IMR-90 (cell line): ENCODE measurements at places on chromosomes 1 and 21. TPM values are rescaled to one million over a fixed set of nuclear protein-coding genes. Genes with fewer than 3 reads are reported as not detected.

- H3K4me1 ChIP-seq = no peaks in the 10 kb centered on the region
- H3K27ac ChIP-seq = no peak overlapping the region
- H3K36me3 ChIP-seq = no peaks in the 10 kb centered on the region
- no peaks in the 10 kb centered on the region for H3K27me3 ChIP-seq
Observed at GRCh38 chr1:13628218-13628617, 44.6 kb downstream of the PDPN start.

KCNJ9 gene
- total RNA-seq = not detected in 2 replicates

DNA sequence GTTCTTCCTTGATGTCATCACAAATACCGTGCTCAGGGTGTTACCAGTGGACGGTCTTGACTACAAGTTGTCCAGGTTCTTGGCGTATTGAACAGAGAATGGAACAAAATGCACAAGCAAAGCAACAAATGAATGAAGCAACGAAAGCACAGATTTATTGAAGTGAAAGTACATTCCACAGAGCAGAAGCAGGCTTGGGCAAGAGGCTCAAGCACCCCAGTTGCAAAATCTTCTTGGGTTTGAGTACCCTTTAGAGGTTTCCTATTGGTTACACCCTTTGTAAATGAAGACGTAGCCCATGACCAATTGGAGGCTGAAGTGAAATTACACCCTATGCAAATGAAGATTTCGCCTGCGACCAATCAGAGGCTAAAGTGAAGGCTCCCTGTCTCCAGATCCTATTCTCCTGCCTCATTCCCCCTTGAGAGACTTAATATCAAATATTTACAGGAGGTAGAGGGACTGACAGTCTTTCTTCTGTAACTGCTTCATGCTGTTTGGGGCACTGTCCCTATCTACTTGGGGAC is 38.3 kb downstream of the YY1AP1 start:
- H3K4me1 ChIP-seq = peaks cover 8% of the 10 kb centered on the region
- no peaks in the 10 kb centered on the region for H3K36me3 ChIP-seq
- H3K27me3 ChIP-seq = no peaks in the 10 kb centered on the region
- no peak overlapping the region for H3K27ac ChIP-seq
- H3K4me3 ChIP-seq = no peak overlapping the region

DNA sequence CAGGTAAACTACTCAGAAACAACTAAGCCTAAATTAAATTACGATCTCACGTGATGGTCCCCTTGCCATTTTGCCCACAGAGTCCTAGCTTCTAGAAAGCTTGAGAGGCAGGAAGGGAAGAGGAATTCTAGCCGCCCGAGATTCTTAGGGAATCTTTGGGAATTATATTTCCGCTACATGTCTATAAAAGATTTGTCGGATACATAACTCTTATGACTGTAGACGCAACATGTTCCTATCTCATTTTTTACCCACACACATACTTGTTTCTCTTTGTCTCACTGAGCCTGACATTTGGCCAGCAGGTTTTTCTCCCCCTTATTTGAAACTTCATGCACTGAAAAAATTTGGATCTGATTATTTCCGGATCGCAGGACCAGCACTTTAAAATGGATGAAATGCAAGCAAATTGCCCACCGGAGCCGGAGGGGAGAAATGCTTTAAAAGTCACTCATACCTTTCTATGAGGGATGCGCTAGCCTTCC is 5.5 kb downstream of the GLIS1 start:
- no peaks in the 10 kb centered on the region for H3K36me3 ChIP-seq
- DNase-seq = no peak
- H3K4me1 ChIP-seq = peaks cover 40% of the 10 kb centered on the region
- H3K27ac ChIP-seq = peak overlapping the region; percentile 95
- no peaks in the 10 kb centered on the region for H3K27me3 ChIP-seq

- no peak overlapping the region for H3K27ac ChIP-seq
- H3K36me3 ChIP-seq = no peaks in the 10 kb centered on the region
- no peak overlapping the region for H3K4me3 ChIP-seq
- H3K27me3 ChIP-seq = peaks cover 42% of the 10 kb centered on the region
- H3K4me1 ChIP-seq = no peaks in the 10 kb centered on the region
Observed at GRCh38 chr1:110524311-110525248, 5.6 kb upstream of the KCNA10 start.

GJA8 gene
- total RNA-seq = not detected in 2 replicates

GRCh38 chr21:45965084-45965809 is 16.3 kb upstream of the COL6A1 start:
- H3K4me3 ChIP-seq = no peak overlapping the region
- H3K27ac ChIP-seq = no peak overlapping the region
- no peaks in the 10 kb centered on the region for H3K4me1 ChIP-seq
- H3K36me3 ChIP-seq = no peaks in the 10 kb centered on the region
- DNase-seq = no peak

GRCh38 chr1:50634251-50634650 is 211.0 kb upstream of the DMRTA2 start:
- no peaks in the 10 kb centered on the region for H3K4me1 ChIP-seq
- no peaks in the 10 kb centered on the region for H3K36me3 ChIP-seq
- H3K27me3 ChIP-seq = no peaks in the 10 kb centered on the region
- no peak overlapping the region for H3K4me3 ChIP-seq
- no peak for DNase-seq
- no peak overlapping the region for H3K27ac ChIP-seq

ACKR1 gene
- not detected in 2 replicates for total RNA-seq

GRCh38 chr1:149997585-149998262 is 12.8 kb downstream of the OTUD7B start:
- peaks cover 13% of the 10 kb centered on the region for H3K36me3 ChIP-seq
- H3K4me1 ChIP-seq = peaks cover 14% of the 10 kb centered on the region
- no peak for DNase-seq
- no peak overlapping the region for H3K27ac ChIP-seq

DNA sequence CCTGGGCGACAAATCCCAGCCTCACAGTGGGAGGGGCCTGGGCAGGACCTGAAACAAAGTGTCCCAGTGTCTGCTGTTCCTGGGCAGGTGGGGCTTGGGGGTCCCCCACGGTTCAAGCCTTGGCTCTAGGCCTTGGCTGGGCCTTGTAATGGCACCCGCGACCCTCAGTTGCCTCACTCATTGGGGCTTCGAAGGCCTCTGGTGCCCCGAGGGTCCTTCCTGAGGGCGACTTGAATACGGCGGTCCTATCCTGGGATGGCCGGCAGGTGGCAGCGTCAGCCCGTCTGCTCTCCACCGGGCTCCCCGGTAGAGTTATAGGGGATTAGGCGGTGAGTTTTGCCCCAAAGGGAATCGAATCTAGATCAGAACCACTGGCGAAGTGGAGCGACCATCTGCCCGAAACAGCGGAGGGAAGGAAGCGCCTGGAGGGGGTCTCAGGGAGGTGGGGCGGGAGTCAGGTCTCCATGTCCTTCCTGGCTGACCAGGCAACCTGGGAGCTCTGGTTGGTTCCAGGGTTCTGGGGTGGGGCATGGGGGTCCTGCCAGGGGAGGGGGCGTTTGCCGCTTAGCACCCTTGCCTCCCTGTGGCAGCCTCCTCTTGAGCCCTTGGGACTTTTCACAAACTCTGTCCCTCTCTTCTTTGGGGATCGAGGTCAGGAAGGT is 2.1 kb upstream of the PEX10 start:
- peaks cover 12% of the 10 kb centered on the region for H3K4me1 ChIP-seq
- H3K27ac ChIP-seq = no peak overlapping the region
- peak; percentile 34 for DNase-seq
- peaks cover 3% of the 10 kb centered on the region; the same call in 1 of the 2 replicates for H3K36me3 ChIP-seq
- H3K27me3 ChIP-seq = peaks cover 5% of the 10 kb centered on the region; the same call in 1 of the 2 replicates
- H3K4me3 ChIP-seq = no peak overlapping the region

DNA sequence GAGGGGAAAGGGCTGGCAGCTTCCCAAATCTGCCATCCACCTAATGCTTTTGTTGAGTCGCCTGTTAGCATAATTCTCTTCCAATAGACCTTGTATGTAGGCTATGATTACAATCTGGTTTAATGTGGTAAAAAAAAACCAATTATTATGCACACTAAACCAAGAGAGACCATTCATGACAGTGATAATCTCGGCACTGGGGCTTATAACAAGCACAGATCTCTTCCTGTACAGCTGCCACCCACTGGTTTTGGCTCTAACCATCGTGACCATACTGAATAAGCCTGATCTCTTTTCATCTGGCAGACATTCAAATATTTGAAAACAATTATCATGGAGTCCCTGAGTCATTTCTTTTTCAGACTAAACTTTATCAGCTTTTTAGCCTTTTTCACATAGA is 12.0 kb upstream of the SYT14 start:
- H3K4me3 ChIP-seq = no peak overlapping the region
- DNase-seq = peak; percentile 64
- H3K36me3 ChIP-seq = no peaks in the 10 kb centered on the region
- no peak overlapping the region for H3K27ac ChIP-seq

DNA sequence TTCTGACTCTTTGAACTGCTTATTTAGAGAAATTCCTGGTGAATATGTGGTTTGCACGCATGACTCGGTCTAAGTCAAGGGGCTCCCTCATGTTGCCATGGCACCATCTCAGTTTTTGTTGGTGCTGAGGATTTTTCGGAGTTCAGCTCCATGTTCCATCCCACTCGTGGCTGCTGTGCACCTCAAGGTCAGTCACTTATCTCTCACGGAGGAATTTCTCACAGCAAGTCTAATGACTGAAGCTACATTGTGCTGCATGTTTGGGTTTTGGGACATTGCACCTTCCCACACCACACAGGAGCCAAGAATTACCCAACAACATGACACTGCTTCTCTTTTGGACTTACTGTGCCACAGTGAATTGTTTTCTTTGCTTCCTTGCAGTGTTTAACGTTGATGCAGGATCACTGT is 269.9 kb downstream of the NCAM2 start:
- peak; percentile 4 for DNase-seq
- no peaks in the 10 kb centered on the region for H3K36me3 ChIP-seq
- no peak overlapping the region for H3K27ac ChIP-seq
- no peak overlapping the region for H3K4me3 ChIP-seq

DNA sequence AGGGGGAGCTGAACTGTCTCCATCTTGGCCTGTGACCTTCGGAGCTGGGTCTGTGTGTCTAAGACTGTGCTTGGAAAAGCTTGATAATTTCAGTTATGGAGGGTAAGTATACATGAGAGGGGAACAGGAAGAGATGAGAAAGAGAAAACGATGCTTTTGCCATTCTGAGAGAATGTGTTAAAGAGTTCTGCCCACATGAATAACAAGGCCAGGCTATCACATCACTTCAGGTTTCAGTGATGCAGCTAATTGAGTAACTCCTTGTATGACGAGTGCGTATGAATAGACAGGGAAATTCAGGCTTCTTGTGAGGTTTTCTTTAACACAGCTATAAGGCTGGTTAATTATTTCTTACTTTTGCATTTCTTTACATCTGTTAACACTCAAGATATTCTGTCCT is 81.0 kb downstream of the PLPPR5 start:
- H3K4me1 ChIP-seq = peaks cover 2% of the 10 kb centered on the region; the same call in 1 of the 2 replicates
- no peak for DNase-seq
- H3K4me3 ChIP-seq = no peak overlapping the region
- no peaks in the 10 kb centered on the region for H3K27me3 ChIP-seq
- H3K36me3 ChIP-seq = no peaks in the 10 kb centered on the region

ZNF692 gene
- total RNA-seq = 6.9 and 7.3 TPM in 2 replicates

GRCh38 chr1:58249737-58250586 is 296.6 kb downstream of the OMA1 start:
- no peaks in the 10 kb centered on the region for H3K4me1 ChIP-seq
- peaks cover 27% of the 10 kb centered on the region for H3K27me3 ChIP-seq
- H3K4me3 ChIP-seq = no peak overlapping the region
- DNase-seq = peak; percentile 11
- H3K36me3 ChIP-seq = no peaks in the 10 kb centered on the region

DNA sequence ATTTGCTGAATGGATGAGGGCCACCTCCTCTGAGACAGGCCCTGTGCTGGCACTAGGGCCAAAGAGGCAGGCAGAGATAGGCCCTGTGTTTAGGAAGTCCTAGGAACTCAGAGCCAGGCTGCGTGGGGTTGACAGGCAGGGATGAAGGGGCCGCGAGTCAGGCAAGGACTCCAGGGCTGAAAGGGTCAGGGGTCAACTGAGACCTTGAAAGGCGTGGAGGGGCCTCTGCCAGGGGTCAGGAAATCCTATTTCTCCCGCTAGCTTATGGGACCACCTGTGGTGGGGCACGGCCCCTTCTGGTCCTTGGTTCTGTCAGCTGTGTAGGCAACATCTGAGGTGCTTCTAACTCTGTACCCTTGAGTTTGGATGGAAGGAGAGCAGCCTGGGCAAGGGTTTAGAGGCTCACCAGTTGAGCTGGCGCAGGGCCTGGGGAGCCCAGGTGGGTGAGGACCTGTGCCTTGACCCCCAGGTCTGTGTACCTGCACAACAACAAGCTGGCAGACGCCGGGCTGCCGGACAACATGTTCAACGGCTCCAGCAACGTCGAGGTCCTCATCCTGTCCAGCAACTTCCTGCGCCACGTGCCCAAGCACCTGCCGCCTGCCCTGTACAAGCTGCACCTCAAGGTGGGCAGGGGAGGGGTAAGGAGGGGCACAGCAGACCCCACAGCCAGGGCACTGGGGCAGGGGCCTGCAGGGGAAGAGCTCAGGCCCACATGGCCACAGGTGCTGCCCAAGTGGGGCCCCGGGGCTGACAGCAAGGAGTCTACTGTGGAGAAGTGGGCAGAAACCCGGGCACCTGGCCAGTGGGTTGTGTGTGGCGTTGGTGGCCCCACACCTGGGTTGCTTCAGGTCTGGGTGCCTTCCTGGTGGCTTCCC is 14.9 kb downstream of the PODN start:
- H3K36me3 ChIP-seq = peaks cover 22% of the 10 kb centered on the region
- H3K27ac ChIP-seq = no peak overlapping the region
- no peak for DNase-seq

GRCh38 chr1:213921311-213921710 is 66.5 kb upstream of the PROX1 start:
- H3K27me3 ChIP-seq = no peaks in the 10 kb centered on the region
- no peaks in the 10 kb centered on the region for H3K36me3 ChIP-seq
- no peak for DNase-seq
- no peaks in the 10 kb centered on the region for H3K4me1 ChIP-seq
- no peak overlapping the region for H3K4me3 ChIP-seq
- no peak overlapping the region for H3K27ac ChIP-seq

CCDC185 gene
- not detected in 2 replicates for total RNA-seq

GRCh38 chr1:66175098-66175497 is 358.9 kb upstream of the SGIP1 start:
- H3K4me1 ChIP-seq = no peaks in the 10 kb centered on the region
- no peak overlapping the region for H3K27ac ChIP-seq
- no peak overlapping the region for H3K4me3 ChIP-seq

- H3K36me3 ChIP-seq = no peaks in the 10 kb centered on the region
- DNase-seq = no peak
- no peak overlapping the region for H3K4me3 ChIP-seq
Observed at GRCh38 chr1:204777591-204777990, 92.1 kb upstream of the LRRN2 start.

GRCh38 chr1:61580417-61580816 is 144.5 kb downstream of the TM2D1 start:
- no peak overlapping the region for H3K27ac ChIP-seq
- H3K27me3 ChIP-seq = no peaks in the 10 kb centered on the region; the same call in 1 of the 2 replicates
- DNase-seq = no peak
- no peaks in the 10 kb centered on the region for H3K4me1 ChIP-seq
- no peak overlapping the region for H3K4me3 ChIP-seq
- H3K36me3 ChIP-seq = no peaks in the 10 kb centered on the region

CHRNB2 gene
- total RNA-seq = under 0.01 TPM in 1 of 2 replicates, not detected in the other

- H3K4me3 ChIP-seq = no peak overlapping the region
- H3K4me1 ChIP-seq = 0 out of 2 replicates have a peak, but pooled peaks cover 2% of the 10 kb centered on the region
- H3K27ac ChIP-seq = no peak overlapping the region
- H3K27me3 ChIP-seq = no peaks in the 10 kb centered on the region
Observed at GRCh38 chr1:78177708-78178270, 132.0 kb downstream of the GIPC2 start.

FCRL5 gene
- total RNA-seq = not detected in 2 replicates

- no peaks in the 10 kb centered on the region for H3K36me3 ChIP-seq
- H3K4me3 ChIP-seq = no peak overlapping the region
- no peak overlapping the region for H3K27ac ChIP-seq
Observed at GRCh38 chr1:90558126-90558525, 159.0 kb downstream of the BARHL2 start.

PRAMEF1 gene
- total RNA-seq = not detected in 2 replicates
